ENCODE measurements at places on chromosomes 2 and 18.

DNA sequence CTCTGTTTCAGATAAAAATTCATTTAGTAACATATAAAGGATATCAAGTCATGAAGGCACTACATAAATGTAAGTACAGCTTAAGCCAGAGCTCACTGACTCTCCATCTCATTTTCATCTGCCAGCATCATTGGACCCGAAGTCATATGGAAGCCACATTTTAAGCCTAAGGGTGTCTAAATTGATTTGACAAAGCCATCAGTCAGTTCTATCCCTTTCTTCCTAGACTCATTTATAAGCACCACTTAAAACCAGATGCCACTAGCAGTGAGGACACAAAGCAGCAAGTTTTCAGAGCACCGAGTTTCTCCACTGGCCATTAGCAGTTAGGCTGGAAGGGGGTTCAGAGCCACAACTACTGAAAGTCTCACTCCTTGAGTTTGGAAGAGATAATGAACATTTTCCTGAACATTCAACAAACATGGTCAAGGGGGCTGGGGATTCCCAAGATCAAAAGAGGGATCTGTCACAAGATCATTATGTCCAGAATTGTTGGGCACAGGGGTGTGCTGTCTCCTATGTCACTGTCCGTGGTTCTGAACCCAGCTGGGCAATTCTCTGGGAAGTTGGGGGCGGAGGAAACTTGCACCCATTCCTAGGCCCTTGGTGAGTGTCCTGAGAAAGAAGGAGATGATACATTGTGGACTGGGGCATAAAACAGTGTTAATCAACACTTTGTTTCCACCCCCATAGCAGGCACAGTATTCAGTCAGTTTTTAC lies 158.5 kb upstream of the LMAN1 start:
- no peak for DNase-seq

GRCh38 chr2:16058256-16058655 lies 117.9 kb downstream of the MYCN start:
- no peak for DNase-seq

- DNase-seq: peak; percentile 93
These were observed 1.4 kb downstream of the PPM1G start for GRCh38 chr2:27407798-27408491.

GRCh38 chr2:99707592-99707991 lies 217.8 kb upstream of the REV1 start:
- no peak for DNase-seq

- no peak for DNase-seq
These were observed 137.9 kb downstream of the RTN4 start for GRCh38 chr2:54912305-54912704.

DNA sequence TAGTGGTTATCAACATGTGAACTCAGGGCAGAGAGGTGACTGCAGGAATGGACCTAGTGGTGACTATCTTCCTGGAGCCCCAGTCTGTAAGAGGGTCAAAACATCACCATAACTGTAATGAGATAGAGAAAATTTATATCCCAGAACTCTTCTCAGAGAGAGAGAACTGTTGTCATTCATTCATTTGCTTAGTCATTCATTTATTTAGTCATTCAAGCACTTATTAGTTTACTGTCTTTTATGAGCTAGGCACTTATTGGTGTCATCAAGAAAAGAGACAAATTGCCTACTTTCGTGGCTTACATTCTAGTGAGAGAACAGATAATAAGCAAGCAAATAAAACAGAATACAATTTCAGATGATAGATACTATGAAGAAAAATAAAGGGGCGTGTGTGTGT lies 34.1 kb downstream of the DOK1 start:
- DNase-seq: no peak

DNA sequence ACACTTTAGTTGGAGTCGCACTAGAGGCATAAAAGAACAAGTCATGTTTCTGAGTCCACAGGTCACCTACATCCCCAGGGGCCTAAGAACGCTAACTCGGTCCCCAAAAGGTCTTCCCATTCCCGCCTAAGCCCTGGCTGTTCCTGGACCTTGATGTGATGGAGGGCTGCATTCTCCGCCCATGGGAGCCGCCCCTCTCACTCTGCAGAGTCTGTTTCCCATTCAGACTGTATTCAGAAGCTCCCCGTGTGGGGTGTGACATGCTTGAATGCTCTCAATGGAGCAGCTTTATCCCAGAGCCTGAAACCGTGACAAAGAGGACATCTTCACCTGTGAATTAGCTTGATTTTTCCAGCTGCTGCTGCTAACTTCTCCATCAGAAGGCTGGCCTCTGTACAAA lies 319.0 kb upstream of the KLHL29 start:
- no peak for DNase-seq

DNA sequence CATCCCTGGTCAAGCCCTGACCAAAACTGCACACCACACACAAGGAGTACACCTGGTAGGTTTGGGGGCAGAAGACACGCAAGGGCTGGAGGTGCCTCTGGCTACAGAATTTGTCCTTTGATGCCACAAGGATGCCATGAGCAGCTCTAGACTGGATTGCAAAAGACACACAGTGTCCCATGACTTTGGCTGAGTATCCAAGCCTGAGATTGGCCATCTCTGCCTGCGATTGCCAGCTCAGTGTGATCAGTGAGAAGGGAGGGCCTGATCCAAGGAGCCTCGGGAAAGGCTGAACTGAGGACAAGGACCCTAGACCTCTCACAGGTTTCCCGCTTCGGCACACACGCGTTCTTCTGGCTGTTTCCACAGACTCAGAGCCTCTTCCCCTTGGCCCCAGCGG lies 60.0 kb upstream of the FOSL2 start:
- no peak for DNase-seq

DNA sequence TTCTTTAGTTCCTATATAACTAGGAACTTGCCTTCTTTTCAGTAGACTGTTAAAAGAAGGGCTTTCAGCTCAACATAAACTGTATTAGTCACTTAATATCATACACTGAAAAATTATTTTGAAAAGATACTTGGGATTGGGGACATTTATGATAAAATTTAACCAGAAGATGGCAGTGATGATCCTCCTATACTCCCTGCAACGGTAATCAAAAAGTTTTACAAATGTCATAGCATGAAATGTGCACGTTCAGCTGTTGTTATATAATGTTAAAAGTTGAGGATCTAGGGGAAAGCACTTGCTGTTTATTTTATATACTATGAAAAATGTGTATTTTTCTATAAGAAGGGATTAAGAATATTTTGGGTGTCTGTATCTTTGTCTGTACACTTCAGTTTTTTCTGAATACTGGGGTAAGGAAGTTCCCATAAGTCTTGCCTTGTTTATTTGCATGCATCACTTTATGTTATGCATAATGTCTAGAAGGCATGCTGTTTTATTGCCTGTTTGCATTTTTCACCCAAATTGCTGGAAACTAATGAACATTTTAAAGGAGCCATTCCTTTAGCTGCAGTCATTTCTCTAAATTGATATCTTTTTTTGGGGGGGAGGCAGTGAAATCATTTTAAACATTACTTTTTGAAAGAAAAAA lies 19.0 kb downstream of the DYNC1I2 start:
- DNase-seq: no peak

- DNase-seq: no peak
These were observed 1287.6 kb downstream of the LRP1B start for GRCh38 chr2:140843186-140843585.

- DNase-seq: no peak
These were observed 34.4 kb upstream of the FZD7 start for GRCh38 chr2:201999279-201999678.

GRCh38 chr2:233922471-233922870 lies 5.3 kb downstream of the TRPM8 start:
- DNase-seq: no peak

DNA sequence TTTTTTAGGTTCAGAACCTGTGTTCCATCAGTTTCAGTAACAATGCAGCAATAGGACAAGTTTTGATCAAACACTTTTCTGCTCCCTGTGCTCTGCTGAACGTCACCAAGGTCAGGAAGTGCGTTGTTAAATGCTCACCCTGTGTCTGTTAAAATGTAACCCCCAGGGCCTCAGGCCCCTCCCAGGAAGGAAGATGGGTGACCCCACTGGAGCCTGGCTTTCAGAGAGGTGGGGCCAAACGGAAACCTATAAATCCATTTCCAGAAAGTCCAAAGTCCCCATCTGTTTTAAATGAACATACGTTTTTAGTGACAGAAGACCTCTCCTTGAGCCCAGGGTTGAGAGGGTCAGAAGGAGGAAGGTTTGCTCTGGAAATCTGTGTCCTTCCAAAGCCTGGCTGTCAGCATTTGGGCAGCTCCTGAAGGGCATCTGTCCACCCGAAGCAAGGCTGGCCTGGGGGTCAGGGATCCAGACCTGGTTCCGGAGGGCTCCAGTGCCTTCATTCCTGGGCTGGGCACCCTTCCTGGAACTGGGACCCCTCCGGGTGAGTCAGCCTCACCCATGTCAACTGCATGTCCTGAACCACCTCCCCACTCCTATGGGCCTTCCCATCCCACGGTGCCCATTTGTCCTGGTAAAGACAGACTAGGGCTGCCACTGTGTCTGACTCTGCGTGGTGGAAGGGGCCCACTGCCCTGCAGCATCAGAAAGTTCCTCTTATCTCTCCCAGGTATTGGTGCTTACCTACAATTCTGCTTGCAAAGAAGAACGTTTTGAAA lies 117.4 kb upstream of the COPS8 start:
- no peak for DNase-seq

DNA sequence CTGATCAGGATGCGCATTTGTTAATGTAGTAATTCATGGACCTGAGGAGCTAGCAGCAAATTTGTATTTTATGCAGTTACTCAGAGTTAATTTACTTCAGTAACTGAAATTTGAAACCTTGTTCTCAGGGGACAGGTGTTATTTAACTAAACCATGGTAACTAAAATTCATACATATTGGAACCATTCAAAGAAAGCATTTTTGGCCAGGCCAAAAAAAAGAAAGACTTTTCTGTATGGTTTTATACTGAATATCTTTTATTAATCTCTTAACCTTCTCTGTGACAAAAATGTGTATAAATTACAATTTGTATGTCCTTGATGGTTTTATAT lies 4.4 kb upstream of the KLHL23 start:
- DNase-seq: no peak

All from NCI-H2171 (cell line).